ENCODE measurements at places on chromosomes 4 and X.

- DNase-seq: no peak
- no peak overlapping the region for H3K27ac ChIP-seq
- no peaks in the 10 kb centered on the region for H3K36me3 ChIP-seq
- no peaks in the 10 kb centered on the region for H3K4me1 ChIP-seq
- no peaks in the 10 kb centered on the region for H3K27me3 ChIP-seq
These were observed 162.0 kb downstream of the SNCA start for GRCh38 chr4:89674876-89675459.

DNA sequence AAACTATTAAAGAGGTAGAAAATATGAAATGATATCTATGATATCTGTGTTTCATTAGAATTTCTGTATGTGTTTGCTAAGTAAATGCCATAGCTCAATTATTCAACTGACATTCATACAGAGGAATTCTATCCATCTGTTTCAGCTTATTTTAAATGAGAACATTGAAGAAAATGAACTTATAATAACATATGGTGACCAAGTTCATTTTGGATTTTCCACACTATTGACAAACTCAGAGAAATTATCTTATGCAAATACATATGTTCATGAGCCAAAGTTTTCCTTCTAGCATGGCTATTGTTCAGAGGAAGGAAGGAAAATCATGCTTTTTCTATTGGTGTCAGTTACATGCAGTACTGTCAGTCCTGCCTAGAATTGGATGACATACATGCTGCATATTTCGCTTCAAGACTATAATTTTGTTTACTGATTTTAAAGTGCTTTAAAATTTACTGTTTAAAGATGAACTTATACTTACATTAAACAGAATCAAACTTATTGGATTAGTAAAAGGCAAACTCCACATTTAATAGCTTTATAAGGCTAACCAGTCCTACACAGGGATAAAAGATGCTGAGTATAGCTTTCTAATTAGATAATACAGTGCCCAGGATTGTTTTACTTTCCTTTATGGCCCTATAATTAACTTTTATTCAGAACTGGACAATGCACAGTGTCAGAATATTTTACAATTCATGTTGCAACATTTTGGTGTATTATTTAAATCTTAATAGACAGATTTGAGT is 646.2 kb downstream of the TRAM1L1 start:
- DNase-seq: no peak
- H3K27me3 ChIP-seq: no peaks in the 10 kb centered on the region
- H3K27ac ChIP-seq: no peak overlapping the region
- no peak overlapping the region for H3K4me3 ChIP-seq
- no peaks in the 10 kb centered on the region for H3K4me1 ChIP-seq

- no peaks in the 10 kb centered on the region for H3K27me3 ChIP-seq
- DNase-seq: no peak
- H3K27ac ChIP-seq: no peak overlapping the region
- no peak overlapping the region for H3K4me3 ChIP-seq
These were observed 82.1 kb downstream of the PPP2R2C start for GRCh38 chr4:6390356-6390755.

- H3K27ac ChIP-seq: no peak overlapping the region
- H3K4me3 ChIP-seq: no peak overlapping the region
- peaks cover 2% of the 10 kb centered on the region for H3K27me3 ChIP-seq
- H3K4me1 ChIP-seq: no peaks in the 10 kb centered on the region
- no peak for DNase-seq
These were observed 76.7 kb downstream of the MAOB start for GRCh38 chrX:43805579-43805978.

DNA sequence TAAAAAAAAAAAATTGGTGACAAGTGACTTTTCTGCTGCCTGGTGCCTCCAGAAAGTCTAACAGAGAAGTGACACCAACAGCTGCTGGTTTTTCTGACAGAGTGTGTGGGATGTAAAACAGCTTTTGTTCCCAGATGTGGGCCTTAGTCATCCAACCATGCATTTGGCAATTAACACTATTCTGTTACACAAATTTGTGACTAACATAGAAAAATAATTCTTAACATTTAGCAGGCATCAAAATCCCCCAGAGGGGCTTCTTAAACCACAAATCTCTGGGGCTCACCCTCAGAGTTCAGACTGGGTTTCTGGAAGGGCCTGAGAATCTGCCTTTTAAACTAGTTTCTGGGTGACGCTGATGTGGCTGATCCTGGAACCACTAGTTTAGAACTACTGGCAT is 100.5 kb upstream of the PCDH7 start:
- H3K36me3 ChIP-seq: no peaks in the 10 kb centered on the region
- H3K27me3 ChIP-seq: no peaks in the 10 kb centered on the region
- DNase-seq: no peak
- no peaks in the 10 kb centered on the region for H3K4me1 ChIP-seq
- no peak overlapping the region for H3K4me3 ChIP-seq

- no peaks in the 10 kb centered on the region for H3K36me3 ChIP-seq
- H3K4me3 ChIP-seq: no peak overlapping the region
- H3K27me3 ChIP-seq: no peaks in the 10 kb centered on the region
These were observed 79.6 kb upstream of the VCX3A start for GRCh38 chrX:6614506-6614905.

- no peaks in the 10 kb centered on the region for H3K36me3 ChIP-seq
- H3K27ac ChIP-seq: peak overlapping the region; percentile 90
- peak overlapping the region; percentile 64 for H3K4me3 ChIP-seq
- H3K4me1 ChIP-seq: no peaks in the 10 kb centered on the region
- DNase-seq: no peak
These were observed 1.4 kb upstream of the KLF3 start for GRCh38 chr4:38662522-38663089.

DNA sequence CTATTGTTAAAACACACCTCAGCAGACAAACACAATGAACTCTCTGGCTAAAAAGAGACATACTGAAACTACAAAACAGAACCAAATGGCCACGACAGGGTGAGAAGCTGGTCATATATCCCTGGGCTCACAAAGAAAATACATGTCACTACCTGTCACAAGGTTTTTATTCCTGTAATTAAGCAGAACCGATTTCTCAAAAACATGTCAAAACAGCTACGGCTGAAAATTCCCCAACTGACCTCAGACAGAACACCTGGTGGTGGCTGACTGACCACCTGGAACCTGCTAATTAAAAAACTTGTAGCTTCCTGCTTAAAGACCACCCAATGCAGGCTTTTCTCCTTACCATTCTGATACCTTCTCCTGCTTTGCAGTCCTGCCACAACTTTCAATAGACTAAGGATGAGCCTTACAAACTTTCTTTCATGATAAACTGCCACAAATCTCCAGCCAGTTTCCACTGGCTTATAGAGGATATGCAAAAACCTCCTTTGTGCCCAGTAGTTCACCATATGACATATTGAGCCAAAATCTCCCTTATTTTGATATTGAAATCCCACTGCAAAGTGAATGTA is 571.9 kb downstream of the SPOCK3 start:
- H3K36me3 ChIP-seq: no peaks in the 10 kb centered on the region
- no peaks in the 10 kb centered on the region for H3K4me1 ChIP-seq
- H3K27ac ChIP-seq: no peak overlapping the region
- H3K27me3 ChIP-seq: no peaks in the 10 kb centered on the region
- DNase-seq: no peak

DNA sequence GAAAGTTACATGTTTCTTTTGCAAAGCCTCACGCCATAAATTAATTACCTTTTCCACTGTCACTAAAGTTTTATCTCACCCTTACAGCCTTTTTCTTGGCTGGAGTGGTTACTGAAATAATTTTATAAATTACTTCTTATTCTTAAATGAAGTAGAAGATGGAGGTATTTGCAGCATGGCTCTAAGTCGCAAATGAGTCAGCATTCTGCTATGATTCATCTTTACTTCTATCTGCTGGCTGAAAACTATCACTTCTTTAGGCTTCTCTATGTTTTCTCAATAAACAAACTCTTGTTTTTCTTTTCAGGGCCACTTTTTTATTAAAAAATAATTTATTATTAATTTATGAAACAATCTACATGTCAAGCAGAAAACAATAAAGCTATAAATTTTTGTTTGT is 210.2 kb upstream of the GYPA start:
- DNase-seq: no peak

DNA sequence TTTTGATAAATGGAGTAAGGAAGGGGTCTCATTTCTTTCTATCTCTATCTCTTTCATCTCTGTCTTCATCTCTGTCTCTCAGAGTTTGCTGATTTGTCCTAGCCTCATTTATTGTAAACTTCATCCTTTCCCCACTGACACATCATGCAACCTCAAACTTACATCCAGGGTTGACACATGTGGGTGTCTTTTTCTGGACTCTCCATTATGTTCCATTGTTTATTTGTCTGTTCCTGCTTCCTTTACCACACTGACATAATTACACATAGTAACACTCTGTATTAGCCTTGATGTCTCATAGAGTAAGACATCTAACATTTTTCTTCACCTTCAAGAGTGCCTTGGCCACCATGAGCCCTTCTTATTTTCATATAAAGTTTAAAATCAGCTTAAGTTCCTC is 8.1 kb upstream of the SRD5A3 start:
- no peak overlapping the region for H3K4me3 ChIP-seq
- no peak for DNase-seq
- H3K27ac ChIP-seq: no peak overlapping the region
- no peaks in the 10 kb centered on the region for H3K36me3 ChIP-seq
- no peaks in the 10 kb centered on the region for H3K27me3 ChIP-seq
- no peaks in the 10 kb centered on the region for H3K4me1 ChIP-seq

DNA sequence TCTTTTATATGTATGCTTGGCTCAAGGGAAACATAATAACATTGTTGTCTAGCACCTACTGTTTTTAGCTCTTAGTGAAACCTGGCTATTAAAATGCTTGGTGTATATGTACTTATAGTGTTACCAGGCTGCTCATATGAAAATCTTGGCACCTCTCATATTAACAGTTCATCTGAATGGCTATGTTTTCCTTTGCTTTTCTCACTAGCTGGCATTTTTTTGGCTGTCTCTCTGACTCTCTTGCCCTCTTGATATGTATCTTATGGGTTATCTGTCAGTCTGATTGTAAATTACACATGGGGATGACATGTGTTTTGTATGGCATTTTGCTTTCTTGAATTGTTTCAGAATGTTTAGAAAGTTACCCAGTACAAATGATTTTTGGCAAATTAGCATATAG is 158.0 kb downstream of the ARHGAP24 start:
- no peak overlapping the region for H3K4me3 ChIP-seq
- H3K4me1 ChIP-seq: no peaks in the 10 kb centered on the region
- no peak for DNase-seq
- H3K27me3 ChIP-seq: no peaks in the 10 kb centered on the region
- no peaks in the 10 kb centered on the region for H3K36me3 ChIP-seq

DNA sequence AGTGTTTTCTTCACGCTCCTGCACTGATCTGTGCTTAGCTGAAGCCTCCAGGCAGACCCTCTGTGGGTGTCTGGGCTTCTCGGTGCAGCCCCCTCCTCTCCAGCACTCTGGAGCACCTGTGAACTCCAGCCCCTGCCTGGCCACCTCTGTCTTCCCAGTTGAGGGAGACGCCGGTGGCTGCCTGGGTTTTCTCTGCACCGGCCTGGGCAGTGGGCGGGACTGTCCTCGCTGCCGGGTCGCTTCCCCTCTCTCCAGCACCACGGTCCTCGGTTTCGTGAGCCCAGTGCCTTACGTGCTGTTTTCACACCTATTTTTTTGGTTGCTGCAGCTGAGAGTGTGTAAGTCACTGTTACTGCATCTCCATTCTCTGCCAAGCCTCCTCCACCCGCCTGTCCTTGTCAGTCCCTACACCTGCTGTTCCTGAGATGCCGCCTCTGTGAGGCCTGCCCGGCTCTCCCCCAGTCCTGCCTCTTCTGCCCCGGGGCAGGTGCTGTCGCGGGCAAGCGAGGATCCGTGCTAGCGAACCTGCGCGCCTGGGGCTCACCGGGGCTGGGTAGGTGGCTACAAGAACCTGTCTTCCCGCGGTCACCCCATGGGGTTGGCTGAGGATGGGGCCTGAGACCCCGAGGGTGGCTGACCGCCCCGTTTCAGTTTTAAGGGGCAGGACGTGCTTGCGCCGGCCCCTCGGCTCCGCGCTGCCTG is 2.4 kb upstream of the FGFRL1 start:
- H3K4me3 ChIP-seq: peak overlapping the region; percentile 68
- H3K36me3 ChIP-seq: peaks cover 4% of the 10 kb centered on the region
- H3K27ac ChIP-seq: no peak overlapping the region
- H3K4me1 ChIP-seq: peaks cover 32% of the 10 kb centered on the region

DNA sequence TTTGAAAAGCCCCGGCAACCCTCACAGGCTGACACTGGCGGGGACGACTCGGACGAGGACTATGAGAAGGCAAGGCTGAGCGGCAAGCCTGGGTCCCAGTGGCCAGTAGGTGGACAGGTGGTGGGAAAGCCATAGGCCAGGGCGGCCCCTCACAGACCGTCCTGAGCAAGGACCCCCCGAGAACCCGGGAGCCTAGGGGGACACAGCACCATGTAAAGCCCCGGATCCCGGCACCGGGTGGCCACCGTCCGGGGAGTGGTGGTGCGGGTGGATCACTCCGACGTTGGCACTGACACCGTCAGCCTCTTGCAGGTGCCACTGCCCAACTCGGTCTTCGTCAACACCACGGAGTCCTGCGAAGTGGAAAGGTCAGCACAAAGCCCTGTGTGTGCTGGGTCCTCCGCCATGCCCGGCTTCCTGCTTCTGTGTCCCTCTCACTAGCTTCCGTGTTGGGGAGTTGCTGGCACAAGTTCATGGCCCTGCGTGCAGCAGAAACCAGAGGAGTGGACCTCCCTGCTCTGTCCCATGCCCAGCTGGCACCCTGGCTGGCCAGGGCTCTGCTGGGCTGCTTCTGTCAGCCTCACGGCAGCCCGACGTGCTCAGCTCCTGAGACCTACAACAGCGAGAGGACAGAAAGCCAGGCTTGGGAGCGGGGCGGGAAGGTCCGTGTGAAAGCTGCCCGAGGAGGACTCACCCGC is 11.9 kb upstream of the ADD1 start:
- no peak for DNase-seq
- H3K27me3 ChIP-seq: no peaks in the 10 kb centered on the region
- H3K27ac ChIP-seq: no peak overlapping the region
- peaks cover 59% of the 10 kb centered on the region for H3K36me3 ChIP-seq
- H3K4me3 ChIP-seq: no peak overlapping the region

- H3K4me3 ChIP-seq: no peak overlapping the region
- no peaks in the 10 kb centered on the region for H3K4me1 ChIP-seq
- no peak for DNase-seq
- H3K27ac ChIP-seq: no peak overlapping the region
- no peaks in the 10 kb centered on the region for H3K27me3 ChIP-seq
These were observed 495.2 kb downstream of the NLGN4X start for GRCh38 chrX:5733501-5733900.

- H3K27ac ChIP-seq: no peak overlapping the region
- no peak for DNase-seq
- no peak overlapping the region for H3K4me3 ChIP-seq
- no peaks in the 10 kb centered on the region for H3K27me3 ChIP-seq
These were observed 112.3 kb upstream of the LIMCH1 start for GRCh38 chr4:41425650-41426049.

DNA sequence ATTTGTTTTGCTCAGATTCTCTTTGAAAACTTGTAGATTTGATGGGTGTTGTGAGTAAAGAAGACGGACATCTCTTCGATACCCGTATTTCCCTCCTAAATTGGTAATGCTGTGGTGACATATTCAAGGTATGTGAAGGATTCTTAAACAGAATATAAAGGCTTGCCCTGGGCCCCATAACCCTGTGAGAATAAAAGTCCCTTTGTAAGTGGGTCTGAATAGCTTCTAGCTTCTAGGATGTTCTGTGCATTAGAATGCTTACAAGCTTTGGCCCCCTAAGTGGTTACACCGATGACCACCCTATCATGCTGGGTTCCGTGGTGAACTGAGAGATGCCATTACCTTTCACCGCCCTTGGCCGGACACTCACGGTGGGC is 574 bp upstream of the MOB1B start:
- no peak for DNase-seq
- peaks cover 13% of the 10 kb centered on the region for H3K4me1 ChIP-seq
- H3K27me3 ChIP-seq: no peaks in the 10 kb centered on the region
- no peaks in the 10 kb centered on the region for H3K36me3 ChIP-seq
- peak overlapping the region; percentile 69 for H3K27ac ChIP-seq

GRCh38 chr4:90152024-90152423 is 24.8 kb downstream of the CCSER1 start:
- no peak for DNase-seq
- no peak overlapping the region for H3K27ac ChIP-seq
- H3K27me3 ChIP-seq: no peaks in the 10 kb centered on the region

Measured in liver (tissue), 10 donors.